Karpas-422 (cell line): ENCODE measurements at places on chromosomes 5 and 9. TPM values are rescaled to one million over a fixed set of nuclear protein-coding genes. Genes with fewer than 3 reads are reported as not detected.

Gene IL13
- total RNA-seq = not detected in 2 replicates

Gene OXCT1
- 62.8 and 81.3 TPM in 2 replicates for total RNA-seq

Gene ACER2
- total RNA-seq = 0.87 and 1.1 TPM in 2 replicates

DNA sequence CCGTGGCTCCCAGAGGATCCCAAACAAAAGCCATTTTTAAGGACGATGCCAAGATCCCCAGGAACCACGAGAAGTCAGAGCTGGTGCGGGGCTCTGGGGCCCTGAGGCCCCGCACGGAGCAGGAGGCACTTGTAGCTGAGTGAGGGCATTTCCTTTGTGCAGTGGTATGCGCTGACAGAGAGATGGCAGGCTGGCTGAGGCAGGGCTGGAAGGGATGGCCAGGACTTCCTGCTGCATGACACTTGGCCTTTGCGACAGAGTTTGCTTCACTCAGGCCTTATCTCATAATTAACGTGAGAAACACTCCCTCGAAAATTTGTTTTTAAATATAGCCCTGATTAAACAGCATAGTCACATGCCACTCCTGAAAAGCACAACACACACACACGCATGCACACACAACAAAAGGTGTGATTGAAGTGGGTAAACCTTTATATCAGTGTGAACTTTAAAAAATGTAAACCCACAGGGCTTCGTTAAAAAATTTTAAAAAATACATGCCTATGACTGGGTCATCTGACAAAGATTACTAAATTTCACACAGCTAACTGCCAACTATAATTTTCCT is 536.6 kb downstream of the PDE4D start:
- no peak for DNase-seq

- no peak for DNase-seq
Observed at GRCh38 chr5:130747556-130747955, 417.5 kb downstream of the HINT1 start.

GRCh38 chr9:107951511-107951910 is 461.9 kb upstream of the KLF4 start:
- no peak for DNase-seq

- no peak for DNase-seq
Observed at GRCh38 chr5:103445426-103446035, 117.1 kb downstream of the NUDT12 start.

DNA sequence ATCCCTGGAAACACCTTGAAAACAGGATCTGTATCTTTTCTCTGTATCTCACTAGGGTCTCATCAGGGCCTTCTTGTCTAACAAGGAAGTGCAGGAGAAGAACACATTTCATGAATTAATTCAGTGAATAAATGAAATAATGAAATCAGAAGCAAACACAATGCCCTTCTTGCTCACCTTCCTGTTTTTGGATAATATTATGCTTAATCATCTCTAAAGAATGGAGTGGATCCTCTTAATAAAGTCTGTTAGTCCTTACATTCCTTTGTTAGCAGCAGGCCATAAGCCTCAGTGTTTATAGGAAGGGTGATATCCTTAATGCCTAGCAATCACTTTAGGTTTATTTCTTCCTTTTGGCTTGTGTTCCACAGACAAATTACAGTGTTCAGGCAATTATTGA is 837.1 kb upstream of the SEMA6A start:
- no peak for DNase-seq

DNA sequence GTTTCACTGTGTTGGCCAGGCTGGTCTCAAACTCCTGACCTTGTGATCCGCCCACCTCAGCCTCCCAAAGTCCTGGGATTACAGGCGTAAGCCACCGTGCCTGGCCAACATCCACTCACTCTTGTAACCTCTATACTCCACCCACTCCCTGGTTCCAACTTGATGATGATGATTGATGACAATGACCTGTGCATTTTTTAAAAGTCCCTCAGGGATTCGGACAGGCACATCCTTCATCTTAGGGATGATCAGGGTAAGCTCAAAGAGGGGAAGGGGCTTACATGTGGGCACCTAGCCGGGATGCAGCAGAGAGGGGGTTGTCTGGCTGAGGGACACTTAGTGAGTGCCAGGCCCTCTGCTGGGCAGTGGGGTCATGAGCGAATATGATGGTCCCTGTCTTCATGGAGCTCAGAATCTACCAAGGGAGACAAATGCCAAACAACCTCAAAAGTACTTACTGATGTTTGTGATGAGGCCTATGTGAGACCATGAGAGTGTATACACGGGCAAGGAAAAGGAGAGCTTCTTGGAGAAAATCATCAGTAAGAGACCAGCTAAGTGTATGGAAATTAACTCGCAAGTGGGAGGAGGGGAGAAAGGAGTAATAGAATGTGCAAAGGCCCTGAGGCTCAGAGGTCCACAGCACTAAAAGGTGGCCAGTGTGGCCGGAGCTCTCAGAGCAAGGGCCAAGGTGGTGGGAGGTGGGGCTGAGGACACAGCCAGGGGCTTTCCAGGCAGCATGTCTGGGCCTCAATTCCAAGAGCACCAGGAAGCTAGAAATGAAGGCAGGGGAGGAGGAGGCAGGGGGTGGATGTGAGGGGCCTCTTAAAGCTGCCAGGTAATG is 27.4 kb downstream of the LHX2 start:
- DNase-seq = no peak

- no peak for DNase-seq
Observed at GRCh38 chr9:111992523-111992922, 95.9 kb downstream of the UGCG start.

GRCh38 chr9:81002242-81002641 is 687.1 kb downstream of the TLE1 start:
- DNase-seq = no peak

GRCh38 chr5:9497347-9497746 is 48.5 kb downstream of the SEMA5A start:
- DNase-seq = no peak

DNA sequence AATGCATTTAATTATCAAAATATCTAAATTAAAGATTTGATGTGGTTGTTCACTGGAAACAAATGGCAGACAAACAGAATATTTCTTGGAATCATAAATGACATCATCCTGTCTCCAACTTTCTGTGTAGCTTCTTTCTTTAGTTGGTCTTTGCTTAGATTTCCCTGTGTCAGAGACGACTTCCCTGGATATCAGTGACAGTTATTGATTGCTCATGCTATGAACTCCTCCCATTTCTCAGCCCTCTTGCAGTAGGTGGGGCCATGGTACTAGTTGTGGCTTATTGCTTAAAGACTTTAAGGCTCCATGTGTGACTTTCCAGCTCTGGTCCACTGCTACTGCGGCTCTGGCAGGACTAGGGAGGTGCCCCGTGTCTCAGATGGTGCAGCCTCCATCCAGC is 592.6 kb downstream of the MTRR start:
- DNase-seq = no peak
